ENCODE measurements at places on chromosomes 7 and 10.

- DNase-seq = no peak
Measured at GRCh38 chr10:22308390-22308789, 7.8 kb upstream of the COMMD3 start.

DNA sequence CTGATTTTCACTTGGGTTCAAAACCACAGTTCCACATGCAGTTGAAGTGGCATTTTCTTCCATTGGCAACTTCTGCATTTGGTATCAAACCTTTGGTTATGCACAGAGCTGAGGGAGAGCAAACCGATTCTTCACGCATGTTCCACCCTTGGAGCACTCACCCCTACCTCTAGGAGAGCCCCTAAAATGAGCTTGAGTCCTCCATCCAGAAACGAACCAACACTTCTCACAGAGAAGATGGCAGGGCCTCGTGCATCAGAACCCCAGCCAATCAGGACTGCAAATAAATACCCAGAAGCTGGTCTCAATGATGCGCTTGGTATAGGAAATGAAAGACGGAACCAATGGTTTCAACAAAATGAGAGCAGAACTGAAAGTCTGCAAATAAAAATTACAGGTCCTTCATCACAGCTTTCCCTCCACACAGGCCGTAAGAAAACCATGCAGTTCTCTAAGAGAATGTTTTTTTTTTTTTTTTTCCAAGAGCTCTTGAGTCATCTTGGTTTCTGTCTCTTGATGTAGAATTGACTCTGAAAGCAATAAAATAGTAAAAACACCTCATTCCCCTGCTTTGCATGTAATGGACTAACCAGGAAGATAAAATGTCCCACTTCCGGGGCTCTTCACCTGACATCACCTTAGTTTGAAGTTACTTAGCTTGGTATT lies 23.9 kb downstream of the KLF6 start:
- DNase-seq = no peak

DNA sequence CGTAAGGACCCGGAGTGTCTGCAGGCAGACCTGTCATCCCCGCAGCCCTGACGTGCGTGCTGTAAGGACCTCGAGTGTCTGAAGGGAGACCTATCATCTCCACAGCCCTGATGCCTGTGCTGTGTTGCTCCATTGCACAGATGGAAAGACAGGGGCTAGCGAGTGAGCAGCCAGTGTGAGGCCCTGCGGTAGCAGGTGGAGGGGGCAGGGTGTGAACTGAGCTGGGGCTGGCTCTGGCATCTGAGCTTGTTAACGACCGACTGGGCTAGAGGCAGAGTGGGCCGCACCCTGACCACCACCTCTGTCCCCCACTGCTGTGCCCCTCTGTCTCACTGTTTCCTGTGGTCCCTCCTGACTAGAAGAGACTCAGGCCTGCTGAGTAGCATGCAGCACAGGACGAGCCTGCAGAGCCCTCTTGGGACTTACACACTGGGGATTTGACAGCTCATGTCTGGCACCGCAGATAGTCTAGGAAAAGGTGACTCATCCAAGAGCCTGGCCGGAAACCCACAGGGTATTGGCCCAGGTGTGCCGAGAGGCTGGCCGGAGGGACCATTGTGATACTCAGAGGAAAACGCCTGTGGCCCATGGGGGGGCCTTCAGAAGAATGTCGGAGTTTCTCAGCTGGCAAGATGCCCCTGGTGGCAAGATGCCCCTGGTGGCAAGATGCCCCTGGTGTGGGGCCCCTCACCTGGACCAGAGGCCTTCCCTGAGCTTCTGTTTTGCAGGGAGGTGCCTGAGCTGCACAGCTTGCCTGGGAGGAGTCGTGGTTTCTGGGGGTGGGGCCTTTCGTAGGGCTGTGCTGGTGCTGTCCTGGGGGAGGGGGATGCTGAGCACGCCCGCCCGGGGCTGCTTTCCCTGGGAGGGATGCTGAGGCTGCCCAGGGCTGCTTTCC lies 34.3 kb downstream of the INPP5A start:
- DNase-seq = no peak

DNA sequence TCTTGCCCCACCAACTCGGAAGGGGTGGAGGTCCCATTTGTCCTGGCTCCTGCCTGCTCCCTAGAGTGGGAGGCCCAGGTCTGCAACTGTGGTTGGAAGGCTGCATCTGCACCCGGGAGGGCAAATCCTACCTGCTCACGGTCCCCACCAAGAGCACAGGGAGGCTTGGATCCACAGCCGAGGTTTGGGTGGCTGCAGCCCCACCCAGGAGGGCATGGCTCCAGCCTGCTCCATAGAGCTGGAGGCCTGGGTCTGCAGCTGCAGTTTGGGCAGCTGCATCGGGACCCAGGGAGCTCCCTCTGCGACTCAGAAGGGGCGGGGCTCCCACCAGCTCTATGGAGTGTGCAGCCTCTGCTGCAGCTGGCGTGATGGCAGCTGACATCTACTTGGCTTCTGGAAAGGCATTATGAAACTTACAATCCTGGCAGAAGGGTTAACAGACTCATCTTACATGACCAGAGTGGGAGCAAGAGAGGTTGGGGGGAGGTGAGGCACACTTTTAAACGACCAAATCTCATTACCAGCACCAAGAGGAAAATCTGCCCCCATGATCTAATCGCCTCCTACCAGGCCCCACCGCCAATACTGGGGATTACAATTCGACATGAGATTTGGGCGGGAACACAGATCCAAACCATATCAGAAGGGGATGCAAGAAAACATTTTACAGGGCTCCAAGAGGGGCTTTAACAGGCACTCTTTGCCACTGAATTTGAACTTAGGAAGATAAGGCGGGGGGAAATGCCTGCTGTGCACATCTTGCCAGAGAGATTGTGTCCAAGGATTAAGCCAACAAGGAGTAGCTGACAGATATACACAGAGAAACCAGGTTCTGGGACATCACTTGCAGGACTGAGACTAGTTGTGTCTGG lies 8.2 kb upstream of the BLVRA start:
- no peak for DNase-seq

DNA sequence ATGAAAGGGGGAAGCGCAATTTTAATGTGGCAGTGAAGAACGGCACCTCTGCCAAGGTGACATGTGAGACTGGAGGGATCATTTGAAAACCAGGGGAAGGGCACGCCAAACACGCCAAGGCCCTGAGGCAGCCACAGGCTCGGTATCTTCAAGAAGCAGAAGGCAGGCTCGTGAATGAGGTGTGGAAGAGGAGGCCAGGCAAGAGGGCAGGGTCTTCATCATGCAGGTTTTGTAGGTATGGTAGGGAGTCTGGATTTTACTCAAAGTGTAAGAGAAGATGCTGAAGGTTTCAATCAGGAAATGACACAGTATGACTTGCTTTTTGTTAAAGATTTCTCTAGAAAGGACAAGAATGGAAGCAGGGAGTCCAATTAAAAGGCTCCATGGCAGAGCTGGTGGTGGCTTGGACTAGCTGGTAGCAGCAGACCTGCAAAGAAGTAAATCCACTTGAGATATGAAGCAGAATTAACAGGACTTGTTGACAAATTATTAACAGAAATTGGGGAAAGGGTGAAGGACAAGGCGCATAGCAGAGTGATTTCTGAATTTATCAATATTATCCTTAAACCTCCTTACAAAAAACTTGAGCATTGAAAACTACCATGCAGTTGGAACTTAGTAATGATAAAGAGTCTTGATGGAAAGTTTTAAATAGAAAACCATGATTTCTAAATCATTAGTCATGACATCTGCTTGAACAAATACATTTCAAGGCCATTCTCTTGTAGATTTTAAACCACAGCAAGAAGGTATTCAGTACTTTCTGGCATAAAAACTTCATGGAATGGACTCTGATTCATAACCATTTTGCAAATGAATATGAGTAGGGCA lies 70.4 kb downstream of the COA1 start:
- DNase-seq = no peak

DNA sequence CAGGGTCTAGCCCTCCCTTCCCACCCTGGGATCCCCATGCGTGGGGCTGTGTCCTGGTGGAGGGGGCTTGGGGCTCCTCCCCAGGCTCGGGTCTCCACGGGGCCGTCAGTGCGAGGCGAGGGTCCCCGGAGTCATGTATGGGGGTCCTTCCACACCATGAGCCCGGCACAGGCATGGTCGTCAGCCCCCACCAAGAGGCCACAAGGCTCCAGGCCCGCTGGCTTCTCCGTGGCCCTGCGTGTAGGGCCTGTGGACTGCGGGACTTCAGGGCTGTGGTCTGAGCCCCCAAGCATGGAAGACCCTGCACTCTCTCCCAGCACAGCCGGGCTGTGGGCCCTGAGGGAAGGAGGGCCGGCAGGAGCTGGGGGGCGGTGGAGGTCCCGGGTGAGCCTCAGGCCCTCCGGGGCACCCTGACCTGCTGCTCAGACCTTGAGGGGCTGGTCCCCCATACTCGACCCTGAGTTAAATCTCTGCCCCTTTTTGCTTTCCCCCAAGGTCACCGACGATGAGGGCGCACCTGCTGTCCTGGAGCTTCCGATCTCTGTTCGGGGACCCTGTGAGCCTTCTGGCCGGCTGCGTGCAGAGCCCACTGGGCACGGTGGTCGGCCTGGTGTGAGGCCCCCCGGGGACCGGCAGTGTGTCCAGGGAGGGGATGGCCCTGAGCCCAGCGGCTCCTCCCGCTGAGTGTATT lies 19.7 kb downstream of the PWWP2B start:
- no peak for DNase-seq

All from COR-L47 (cell line).